ENCODE measurements at places on chromosomes 12 and 14.

DNA sequence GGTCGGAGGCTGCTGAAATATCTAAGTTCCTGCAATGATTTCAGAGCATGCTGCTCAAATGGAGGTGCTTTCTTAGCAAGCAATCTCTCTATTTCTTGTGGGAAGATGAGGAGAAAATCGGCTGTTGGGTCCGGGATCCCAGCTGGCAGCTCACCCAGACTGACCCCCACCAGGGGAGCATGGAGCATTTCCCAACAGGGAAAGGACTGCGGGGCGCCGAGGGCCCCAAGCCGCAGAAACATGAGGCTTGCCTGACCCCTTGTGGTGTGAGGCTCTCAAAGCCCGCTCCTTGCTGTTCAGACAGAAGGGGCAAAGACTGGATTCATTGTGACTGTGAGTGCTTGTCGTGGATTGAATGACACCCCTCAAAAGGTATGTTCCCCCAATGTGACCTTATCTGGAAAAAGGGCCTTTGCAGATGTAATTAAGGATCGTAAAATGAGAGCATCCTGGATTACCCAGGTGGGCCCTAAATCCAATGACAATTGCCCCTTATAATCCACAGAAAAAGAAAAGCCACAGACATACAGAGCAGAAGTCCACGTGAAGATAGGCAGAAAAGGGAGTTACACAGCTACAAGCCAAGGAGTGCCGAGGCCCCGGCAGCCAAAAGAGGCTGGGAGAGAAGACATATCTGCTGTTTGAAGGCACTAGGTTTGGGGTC lies 116.3 kb upstream of the VASH1 start:
- DNase-seq: no peak

- DNase-seq: no peak
Measured at GRCh38 chr12:44015333-44015941, 179.6 kb downstream of the TMEM117 start.

GRCh38 chr12:108672054-108672453 lies 38.4 kb upstream of the SELPLG start:
- DNase-seq: no peak

- no peak for DNase-seq
Measured at GRCh38 chr14:54796961-54797360, 105.7 kb downstream of the GCH1 start.

DNA sequence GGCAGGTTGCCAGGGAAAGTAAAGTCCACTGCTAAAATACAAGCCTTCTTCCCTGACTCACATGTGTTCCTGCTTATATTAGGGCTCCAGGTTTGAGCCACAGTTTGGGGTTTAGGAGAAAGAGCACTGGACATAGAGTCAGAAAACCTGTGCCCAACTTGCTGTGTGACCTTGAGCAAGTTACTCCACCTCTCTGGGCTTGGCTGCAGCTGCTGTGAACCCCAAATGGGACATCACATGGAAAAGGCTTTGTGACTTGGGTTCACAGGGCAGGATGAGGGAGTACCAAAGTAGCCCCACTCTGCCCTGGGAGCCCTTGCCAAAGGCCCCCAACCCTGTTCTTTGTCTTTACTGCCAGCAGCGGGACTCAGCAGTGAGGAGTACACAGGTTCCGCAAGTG lies 79.0 kb upstream of the NOS1 start:
- no peak for DNase-seq

DNA sequence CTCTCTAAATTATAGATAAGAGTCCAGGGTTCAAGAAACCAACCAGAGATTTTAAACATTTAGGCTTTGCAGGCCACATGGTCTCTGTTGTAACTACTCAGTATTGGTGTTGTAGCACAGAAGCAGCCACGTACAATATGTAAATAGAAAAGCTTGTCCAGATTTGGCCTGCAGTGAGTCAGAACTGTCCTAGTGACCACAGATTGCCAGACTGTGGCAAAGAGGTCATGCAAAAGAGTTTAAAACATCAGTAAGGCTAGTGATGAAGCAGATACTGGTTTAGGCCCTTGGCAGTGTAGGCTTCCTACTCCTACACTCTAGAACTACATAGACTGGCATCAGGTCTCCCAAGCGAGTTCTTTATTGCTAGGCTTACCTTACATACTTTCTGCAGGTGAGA lies 117.6 kb upstream of the GARIN6 start:
- no peak for DNase-seq

GRCh38 chr14:60183741-60184140 lies 18.5 kb upstream of the DHRS7 start:
- DNase-seq: no peak

DNA sequence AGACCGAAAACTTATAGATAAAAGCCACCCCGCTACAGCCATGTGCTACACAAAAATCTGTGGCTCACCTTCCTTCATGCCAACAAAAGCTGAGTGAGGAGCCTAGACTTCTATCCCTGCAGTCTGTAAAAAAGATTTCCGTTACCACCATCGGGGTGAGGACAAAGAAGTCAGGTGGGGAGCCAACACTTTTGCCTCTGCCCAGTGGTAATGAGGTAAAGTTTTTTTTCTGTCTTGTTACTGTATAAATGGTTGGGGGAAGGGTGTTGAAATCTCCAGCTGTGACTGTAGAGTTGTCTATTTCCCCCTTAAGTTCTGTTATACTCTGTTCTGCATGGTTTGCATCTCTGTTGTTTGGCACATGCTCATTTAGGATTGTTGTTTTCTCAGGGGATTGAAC lies 707.8 kb downstream of the FLRT2 start:
- no peak for DNase-seq

DNA sequence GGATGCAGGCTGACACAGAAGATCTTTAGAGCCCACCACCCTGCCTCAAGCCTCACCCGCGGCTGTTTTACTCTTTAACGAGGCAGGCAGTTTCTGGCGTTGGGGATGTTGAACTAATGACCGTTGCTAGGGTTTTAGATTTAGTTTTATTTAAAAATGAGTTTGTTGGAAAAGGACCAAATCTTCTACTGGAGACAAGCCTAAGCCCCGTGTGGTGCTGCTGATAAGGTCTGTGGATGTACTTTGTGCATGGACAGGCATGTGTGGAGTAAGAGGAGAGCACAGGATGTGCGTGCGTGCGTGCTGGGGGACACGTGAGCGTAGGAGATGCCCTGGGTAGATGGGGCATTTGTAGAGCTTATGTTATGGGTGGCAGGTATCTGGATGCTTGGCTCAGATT lies 5.7 kb downstream of the NTF3 start:
- no peak for DNase-seq

GRCh38 chr12:1821805-1822204 lies 1.4 kb downstream of the LRTM2 start:
- no peak for DNase-seq

DNA sequence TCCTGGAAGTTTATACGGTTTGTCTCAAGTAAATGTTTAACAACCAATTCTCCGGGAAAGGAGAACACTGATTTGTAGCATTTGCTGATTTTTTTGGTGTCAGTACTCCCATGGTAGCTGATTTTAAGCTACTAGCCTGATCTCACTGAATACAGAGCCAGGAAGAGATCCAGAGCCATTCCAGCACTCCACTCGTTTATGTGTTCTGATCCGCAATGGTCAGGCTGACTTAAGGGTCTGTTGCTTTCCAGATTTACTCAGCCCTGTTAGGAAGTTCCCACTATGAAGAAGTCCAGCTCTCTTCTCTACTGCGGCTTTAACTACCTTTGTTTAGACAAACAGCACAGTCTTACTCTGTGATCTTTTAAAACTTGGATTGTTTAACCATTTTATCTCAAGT lies 38.0 kb upstream of the NID2 start:
- no peak for DNase-seq

DNA sequence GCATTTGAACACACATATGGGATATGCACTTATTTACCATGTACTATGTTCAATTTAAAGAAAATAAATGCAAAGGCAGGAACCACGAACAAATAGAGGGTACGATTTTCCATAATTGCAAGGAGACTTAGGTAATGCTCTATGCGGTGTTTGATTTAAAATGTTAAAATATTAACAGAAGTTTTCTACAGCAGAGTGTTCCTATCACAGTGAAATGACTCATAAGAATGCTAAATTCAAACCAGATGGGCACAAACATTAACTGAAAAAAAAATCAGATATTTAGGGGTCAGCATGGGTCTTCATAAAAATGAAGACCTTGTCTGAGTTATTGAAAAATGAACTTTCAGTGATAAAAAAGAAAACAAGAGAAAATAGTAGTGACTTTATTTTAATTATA lies 65.4 kb downstream of the LLPH start:
- no peak for DNase-seq

GRCh38 chr14:100149851-100150611 lies 9.4 kb downstream of the DEGS2 start:
- no peak for DNase-seq

- no peak for DNase-seq
Measured at GRCh38 chr14:20866963-20867362, 24.2 kb upstream of the RNASE3 start.

- DNase-seq: no peak
Measured at GRCh38 chr12:75479963-75480461, 543 bp upstream of the GLIPR1 start.

- DNase-seq: no peak
Measured at GRCh38 chr12:8950221-8950527, 729 bp upstream of the M6PR start.

DNA sequence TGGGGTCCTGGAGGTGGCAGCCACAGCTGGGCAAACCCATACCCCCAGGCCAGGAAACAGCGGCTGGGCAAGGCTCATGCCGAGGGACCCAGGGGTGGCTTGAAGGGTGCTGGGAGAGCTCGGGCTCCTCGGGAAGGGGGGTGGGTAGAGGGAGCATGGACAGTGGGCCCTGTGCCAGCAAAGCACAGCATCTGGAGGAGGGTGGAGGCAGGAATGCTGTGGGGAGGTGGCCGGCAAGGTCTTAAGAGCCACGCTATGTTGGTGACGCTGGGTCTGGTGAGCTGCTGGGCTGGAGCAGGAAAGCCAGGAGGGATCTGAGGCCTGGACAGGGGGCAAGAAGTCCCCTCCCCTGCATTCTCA lies 48.2 kb upstream of the DLK1 start:
- DNase-seq: no peak

DNA sequence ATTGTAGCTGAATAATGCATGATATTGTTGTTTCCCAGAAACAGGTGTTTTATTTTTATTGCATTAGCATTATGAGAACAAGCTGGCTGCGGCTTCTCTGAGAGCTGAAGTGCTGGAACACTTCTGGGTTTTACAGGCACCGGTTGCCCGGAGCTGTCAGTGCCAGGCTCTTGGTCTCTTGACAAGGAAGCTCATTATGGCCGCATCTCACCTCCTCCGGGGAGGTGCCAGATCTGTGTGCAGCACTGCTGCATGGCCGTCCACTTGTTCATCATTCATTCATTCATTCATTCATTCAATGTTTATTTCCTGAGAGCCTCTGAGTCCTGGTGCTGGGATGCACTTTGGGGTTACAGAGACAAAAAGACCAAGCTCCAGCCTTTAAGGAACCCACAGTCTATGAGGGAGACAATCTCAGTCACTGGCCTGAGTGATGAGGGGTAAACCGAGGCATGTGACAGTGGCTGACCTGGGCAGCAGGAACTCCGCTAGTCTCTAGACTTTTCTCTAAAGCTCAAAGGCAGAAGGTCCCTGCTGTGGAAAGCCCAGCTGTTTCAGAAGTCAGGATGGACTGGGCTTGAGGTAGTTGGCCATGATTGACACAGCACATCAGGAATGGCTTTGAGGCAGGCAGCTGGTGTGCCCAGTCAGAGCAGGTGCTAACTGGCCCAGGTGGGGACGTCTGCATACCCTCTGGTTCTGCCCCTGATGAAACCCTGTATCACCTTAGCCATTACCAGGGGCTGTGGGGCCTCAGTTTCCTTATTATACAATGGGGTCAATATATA lies 181.0 kb downstream of the ADGRD1 start:
- DNase-seq: no peak

DNA sequence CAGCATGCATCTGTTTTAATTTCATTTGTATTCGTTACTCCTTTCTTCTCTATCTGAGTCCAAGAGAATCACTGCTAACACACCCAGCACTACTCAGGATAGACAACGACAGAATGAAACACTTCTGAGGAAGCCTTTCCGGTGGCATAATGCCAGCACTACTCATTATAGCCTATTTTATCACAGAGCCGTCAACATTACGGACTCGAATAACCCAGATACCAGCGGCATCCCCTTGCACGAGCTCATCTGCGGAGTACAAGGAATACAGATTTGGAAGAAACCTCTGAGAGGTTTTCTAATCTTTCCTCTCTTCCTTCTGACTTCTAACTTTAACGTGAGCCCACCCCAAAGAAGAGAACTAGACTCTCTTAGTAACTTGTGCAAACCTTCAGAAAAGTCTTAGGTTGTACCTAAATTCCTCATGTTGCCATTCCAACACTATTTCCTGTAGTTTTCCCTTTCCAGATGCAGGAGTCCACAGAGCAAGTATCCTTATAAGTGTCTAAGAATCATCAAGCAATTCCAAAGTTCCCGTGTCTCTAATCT lies 248.1 kb downstream of the APAF1 start:
- no peak for DNase-seq

- peak; percentile 4 for DNase-seq
Measured at GRCh38 chr12:10130042-10130441, at the start of gene CLEC7A. TSS of gene CLEC7A (minus strand) at chr12:10130199. CDS start at chr12:10130082, 117 bp downstream.

- DNase-seq: no peak
Measured at GRCh38 chr12:64780132-64780530, 20.9 kb upstream of the GNS start.

DNA sequence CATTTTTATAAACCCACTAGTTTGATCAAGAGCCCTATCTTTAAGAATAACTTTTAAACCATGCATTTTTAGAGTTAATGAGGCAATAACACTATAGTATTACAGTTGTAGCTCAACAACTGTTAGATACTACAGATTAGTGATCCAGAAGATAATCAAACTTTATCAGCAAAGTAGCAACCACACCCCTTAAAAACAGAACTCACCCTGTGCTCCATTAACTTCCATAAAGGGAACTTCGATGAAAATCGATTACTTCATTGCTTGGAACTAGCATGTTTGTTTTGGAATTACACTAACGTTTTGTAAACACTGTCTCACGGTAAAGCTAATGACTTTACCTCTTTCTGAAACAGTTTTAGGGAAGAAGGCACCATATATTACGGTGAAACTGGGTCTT lies 1.4 kb downstream of the SGPP1 start:
- no peak for DNase-seq

DNA sequence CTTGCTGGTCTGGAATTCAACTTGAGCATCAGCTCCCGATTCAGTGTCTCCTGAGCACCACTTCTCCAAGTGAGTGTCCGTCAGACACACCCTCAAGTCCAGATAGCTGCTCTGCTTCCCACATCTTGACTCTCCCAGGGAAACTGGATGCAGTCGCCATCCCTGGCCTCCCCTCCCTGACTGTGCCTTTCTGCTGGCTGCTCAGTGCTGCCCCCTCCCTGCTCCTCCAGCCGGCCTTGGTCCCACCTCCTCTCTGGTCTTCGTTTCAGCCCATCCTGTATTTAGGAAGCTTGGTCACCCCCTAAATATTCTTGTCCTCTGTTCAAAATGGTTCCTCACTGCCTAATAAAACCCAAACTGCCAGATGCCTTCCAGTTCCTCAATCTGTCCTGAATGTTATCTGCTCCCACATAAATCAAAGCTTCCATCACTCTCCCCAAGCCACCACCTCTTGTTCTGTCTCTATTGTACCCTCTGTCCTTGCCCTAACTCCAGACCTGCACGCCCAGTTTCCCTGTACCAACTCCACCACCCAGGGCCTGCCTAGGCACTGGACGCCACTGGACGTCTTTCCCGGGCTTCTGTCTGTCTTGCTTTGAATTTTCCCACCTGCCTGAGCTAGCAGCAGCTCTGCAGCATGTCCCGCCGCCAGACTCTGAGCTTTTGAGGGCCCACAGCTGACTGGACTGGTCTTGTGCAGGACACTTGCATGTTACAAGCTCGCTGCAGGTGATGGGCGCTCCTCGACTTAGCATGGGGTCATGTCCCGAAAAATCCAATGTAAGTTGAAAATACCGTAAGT lies 33.8 kb downstream of the CCDC92 start:
- no peak for DNase-seq

- no peak for DNase-seq
Measured at GRCh38 chr12:69969011-69969410, 144.0 kb downstream of the MYRFL start.
